Naive thymus-derived CD8-positive, alpha-beta T cell (primary cell): ENCODE measurements at places on chromosomes 7 and 10.

GRCh38 chr10:26446258-26446657 lies 8.1 kb downstream of the APBB1IP start:
- no peak for DNase-seq

DNA sequence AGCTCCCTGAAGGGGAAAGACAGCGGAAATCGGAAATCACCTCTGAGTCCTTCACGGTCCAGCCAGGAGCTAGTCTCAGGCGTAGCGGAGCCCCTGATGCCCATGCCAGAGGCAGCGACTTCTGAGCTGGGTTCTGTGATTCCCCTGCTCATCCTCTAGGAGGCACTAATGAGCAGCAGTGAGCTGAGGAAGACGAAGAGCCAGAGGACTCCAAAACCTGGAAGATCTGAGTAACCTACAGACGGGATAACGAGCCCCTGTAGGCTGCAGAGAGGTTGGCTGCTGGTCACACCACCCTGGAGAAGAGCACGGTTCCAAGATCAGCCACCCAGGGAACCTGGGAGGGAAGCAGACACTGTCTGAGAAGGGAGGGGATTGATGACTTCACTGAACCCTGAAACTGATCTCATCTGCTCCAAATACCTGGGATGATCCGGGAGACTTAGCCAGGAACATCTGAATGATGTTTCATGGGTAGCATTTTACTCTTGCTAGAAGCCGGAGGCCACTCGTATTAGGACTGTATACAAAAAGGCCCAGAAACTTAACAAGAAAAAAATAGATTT lies 304.1 kb downstream of the PAXIP1 start:
- no peak for DNase-seq

- no peak for DNase-seq
Observed at GRCh38 chr7:8015100-8015745, 46.6 kb downstream of the GLCCI1 start.

DNA sequence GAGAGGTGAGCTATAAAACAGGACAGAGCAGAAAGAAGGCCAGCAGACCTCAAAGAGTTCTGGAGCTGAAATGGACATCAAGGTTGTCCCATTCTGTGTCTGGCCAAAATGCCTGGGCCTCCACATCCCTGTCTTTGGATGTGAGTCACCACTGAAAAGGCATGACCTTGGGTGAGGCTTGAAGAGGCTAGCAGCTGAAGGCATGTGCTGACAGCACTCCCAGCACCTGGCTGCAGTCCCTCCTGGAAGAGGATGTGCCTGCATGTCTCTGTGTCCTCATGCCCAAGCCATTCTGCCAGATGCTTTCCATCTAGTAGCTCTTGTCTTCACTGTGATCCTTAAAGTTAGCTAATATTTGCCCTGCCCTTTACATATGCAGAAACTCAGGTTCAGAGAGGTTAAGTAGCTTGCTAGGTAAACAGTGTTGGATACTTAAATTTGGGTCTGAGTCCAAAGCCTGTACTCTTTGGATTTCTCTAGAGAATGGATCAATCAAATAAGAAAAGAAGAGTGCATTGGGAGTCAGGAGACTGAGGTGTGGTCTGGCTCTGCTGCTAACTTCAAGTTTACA lies 35.8 kb downstream of the HECW1 start:
- DNase-seq: no peak

- no peak for DNase-seq
Observed at GRCh38 chr7:69643708-69644445, 45.6 kb downstream of the AUTS2 start.

GRCh38 chr10:15775513-15775912 lies 55.8 kb upstream of the ITGA8 start:
- DNase-seq: no peak

DNA sequence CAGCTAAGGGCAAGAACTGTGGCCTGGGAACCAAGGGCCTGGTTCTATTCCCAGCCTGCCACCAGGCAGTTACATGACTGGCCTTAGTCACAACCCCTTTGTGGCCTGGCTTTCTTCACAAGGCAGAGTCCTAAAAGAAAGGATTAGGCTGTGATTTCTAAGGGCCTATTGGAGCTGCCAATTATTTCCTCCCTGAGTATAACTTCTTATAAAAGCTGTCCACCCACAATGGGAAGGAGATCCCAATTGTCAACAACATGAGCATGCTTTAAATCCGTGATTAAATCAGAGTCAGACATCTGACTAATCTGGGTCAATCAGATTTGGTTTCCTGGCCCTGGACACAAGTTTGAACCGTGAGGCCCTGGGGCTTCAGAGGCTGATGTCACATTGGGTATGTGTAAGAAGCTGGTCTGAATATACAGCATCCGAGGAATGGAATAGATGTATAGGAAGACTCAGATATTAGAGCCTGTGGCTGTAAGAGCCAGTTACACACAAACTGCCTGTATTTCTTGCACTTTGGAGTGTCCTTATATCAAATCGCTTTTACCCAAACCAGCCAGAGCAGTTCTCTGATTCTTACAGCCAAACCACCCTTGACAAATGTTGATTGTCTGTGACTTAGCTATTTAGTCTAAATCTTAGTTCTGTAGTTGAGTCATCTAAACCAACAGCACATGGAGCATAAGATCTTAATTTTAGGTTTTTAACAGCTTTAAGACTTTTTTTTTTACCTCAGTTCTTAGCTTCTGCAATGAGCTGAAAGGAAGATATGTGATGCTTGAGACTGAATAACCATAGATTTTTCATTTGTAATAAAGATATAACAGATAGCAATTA lies 61.3 kb downstream of the ABCB4 start:
- no peak for DNase-seq

DNA sequence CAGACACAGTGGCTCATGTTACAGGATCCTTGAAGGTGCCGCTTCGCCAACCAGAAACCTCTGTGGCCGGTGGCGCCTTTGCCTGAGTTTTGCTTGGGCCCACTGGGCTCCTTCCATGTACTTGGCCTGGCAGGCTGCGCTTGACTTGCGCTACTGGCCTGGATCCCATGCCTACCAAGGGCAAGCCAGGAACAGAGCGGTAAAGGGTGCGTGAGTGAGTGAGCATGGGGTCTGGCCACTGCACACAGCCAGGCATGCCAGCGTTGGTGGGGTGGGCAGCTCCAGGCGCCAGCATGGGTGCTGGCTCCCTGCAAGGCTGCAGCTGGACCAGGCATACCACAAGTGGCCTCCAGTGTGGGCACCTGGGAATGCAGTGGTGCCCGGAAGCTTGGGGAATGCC lies 16.3 kb upstream of the TSPAN15 start:
- DNase-seq: no peak

- no peak for DNase-seq
Observed at GRCh38 chr10:12418725-12419261, 69.4 kb downstream of the CAMK1D start.

GRCh38 chr10:4201866-4202825 lies 417.1 kb upstream of the KLF6 start:
- DNase-seq: no peak

DNA sequence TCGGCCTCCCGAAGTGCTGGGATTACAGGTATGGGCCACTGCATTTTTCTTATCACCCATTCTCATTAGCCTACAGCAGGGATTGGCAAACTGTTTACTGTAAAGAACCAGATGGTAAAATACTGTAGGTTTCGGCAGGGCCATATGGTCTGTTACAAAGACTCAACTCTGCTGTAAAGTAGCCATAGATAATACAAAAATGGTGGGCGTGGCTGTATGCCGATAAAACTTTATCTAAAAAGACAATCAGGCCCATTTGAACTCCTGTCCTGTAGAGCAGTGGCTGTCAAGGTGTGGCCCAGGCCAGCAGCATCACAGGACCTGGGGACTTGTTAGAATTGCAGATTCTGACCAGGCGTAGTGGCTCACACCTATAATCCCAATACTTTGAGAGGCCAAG lies 134.3 kb downstream of the CUX1 start:
- no peak for DNase-seq

DNA sequence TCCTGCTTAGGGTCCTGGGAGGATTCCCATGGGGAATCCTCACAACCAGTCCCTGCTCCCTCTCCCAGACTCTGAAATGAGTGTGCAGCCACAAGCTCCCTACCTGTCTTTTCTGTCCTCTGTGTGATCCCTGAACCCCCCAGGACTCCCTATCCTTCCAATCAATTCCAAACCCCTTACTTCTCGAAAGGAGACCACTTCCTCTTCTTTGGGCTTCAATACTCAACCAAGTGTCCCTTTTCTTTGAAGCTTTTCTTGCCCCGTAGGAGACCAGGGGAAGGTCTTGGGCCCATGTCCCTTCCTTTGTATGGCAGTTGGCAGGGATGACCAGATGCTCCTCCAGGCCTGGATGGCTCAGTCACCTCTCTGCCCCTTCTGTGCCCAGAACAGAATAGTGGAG lies 1.7 kb downstream of the AEBP1 start:
- no peak for DNase-seq

- no peak for DNase-seq
Observed at GRCh38 chr10:95306318-95306650, 15.5 kb upstream of the PDLIM1 start.

DNA sequence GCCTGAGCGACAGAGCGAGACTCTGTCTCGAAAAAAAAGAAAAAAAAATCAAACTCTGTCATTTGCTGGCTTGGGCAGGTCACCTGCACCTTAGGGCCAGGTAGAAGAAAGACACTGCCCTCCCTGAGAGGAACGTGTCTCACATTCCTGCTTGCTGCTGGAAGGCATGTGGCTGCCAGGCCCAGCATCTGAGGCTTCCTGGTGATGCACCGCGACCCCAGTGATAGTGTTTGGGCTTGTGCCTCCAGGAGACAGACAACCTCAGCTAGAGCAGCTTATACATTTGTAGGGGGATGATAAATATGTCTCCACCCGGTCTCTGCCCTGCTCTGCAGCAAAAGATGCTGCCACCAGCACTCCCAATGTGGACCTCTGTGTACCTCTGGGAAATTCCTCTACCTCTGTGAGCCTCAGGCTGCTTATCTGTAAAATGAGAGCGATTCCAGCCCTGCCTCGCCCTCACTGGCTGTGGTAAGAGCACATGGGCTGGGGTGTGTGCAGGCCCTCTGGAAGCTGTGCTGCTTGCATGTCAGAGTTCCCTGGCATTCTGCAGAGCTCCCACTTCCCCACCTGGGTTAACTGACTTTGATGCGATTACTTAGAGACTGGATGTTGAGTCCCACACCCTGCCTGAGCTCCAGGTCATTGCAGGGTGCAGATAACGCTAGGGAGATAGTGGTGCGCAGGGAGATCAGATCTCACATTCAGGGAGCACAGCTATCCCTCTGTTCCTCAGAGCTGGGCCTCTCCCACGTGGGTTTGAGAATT lies 19.9 kb downstream of the SLC29A3 start:
- DNase-seq: no peak

DNA sequence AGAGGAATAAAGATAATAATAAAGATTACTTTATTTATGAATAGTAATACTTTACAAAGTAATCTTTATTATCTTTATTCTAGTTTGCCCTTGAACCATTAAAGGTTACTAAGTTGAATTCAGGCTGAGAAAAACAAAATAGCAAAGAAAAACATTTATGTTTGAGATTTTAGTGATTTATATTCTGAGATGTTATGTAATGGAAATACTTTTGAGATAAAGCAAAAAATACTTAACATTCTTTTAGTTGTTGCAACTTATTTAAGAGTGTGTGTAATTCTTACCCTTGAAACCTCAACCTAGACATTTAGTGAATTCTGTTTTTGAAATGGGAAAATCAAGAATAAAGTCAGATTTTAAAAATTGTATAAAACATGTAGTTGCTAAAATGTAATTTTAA lies 40.0 kb downstream of the MINPP1 start:
- no peak for DNase-seq

DNA sequence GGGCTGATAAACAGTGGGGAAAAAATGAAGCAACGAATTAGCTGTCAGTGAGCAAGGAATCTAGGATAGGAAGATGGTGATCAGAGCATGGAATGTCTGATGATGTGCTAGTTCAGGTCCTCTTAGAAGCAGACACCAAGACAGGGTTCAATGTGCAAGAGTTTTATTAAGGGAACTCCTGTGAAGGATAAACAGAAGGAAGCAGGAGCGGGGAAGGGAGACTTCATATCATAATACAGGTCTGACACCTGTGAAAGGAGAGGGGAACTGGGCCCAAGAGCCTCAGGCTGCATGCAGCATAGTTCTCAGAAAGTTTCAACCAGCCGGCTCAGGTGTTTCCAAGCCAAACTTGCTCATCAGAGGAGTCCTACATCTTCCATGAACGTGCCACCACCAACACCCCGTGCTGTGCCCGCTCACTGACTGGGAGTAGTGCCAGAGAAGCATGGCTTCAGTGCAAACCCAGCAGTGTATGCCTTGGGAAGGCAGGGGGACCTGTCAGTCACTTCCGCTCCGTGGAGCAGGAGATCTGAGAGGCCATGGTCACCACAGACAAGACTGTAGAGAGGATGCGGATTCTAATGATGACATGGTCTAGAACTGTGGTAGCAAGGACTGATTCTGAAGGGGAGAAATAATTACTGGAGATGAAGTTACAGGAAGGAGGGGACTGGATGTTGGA lies 45.8 kb downstream of the ZNF800 start:
- DNase-seq: no peak

GRCh38 chr7:25048444-25048834 lies 68.5 kb upstream of the OSBPL3 start:
- no peak for DNase-seq

- DNase-seq: no peak
Observed at GRCh38 chr7:131501930-131502685, 54.3 kb downstream of the PODXL start.

DNA sequence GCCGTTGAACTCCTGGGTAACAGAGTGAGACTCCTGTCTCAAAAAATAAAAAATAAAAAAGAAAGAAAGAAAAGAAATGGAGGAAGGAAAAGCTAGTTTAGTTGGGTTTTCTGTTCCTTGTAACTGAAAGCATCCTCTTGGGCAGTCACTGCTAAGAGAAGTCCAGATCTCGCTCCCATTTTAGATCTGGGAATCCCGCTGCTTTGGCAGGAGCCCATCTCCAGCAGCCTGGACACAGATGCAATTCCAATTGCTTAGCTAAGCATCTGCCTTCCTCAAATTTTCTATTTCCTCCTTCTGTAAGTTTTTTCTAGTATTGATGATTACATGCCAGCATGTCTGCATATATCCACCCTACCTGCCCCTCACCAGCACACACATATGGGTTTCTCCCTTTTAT lies 54.1 kb downstream of the DENND2A start:
- no peak for DNase-seq

- DNase-seq: no peak
Observed at GRCh38 chr10:76554033-76554408, 1083.6 kb downstream of the KCNMA1 start.
